ENCODE measurements at places on chromosomes 2 and 18.

GRCh38 chr2:17600556-17601204 lies 60.2 kb downstream of the VSNL1 start:
- DNase-seq = no peak

- DNase-seq = peak; percentile 34
Observed at GRCh38 chr2:199704358-199705238, 146.4 kb downstream of the FTCDNL1 start.

DNA sequence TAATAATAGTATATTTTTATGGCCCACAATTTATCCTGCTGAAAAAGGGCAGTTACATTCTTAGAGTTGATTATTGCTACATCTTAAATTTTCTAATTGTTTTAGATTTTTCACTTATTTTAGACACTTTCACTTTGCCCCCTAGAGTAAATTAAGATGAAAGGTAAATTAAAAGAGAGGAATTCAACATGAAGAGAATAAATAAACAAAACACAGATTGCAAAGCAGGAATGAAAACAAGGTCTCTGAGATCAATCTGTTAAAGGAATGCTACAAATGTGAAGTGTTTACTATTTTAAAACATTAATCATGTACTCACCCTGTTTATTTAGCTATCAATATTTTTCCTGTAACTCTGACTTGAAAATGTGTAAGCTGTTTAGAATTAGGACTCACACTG lies 113.5 kb upstream of the ETAA1 start:
- no peak for DNase-seq

- DNase-seq = peak; percentile 22
Observed at GRCh38 chr2:32008805-32009515, 1.8 kb downstream of the MEMO1 start.

DNA sequence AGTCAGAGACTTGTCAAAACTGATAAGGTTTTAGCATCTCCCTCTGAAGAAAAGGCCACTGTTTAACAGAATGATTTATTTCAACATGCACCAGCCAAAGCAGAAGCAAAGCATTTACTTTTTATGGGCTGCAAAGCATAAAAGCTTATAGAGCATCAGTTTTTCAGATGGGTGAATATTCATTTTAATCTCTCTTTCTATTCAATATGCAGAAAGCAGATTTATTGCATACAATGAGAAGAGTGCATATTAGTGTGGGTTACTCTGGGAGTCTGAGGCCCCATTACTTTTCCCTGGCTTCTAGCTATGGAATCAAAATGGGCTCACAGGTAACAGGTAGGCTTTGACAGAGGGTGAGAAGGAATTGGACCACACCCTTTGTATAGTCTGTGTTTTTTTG lies 9.0 kb downstream of the PTPRM start:
- DNase-seq = no peak

DNA sequence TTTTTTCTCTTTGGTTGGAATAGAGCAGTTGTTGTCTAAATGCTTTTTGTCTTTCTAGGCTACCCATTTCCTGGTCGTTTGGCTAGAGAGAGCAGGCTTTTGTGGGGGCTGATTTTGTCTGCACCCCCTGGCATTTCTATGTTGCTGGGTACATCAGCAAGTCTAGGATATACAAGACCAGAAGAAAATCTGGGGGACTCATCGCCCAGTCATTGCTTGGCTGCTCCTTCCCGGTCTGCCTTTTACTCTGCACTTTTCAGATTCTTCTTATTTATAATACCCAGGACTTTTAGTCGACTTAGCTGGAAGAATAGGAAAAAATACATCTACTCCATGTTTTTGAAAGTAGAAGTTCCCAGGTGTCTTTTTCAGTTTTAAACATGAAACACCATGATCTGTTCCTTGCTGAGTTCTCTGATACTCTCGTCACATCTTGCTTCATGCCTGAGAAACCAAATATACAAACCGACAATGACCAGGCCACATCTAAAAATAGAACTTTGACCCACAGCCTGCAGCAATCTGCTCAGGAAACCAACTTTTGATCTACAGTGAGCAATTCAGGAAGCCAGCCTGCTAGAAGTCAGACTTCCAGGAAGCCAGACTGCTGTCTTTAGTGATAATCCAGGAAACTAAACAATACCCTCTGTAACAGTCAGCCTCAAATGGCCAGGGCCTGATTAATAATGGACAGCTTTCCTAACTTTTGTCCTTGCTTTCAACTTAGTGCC lies 163.8 kb upstream of the MEX3C start:
- no peak for DNase-seq

DNA sequence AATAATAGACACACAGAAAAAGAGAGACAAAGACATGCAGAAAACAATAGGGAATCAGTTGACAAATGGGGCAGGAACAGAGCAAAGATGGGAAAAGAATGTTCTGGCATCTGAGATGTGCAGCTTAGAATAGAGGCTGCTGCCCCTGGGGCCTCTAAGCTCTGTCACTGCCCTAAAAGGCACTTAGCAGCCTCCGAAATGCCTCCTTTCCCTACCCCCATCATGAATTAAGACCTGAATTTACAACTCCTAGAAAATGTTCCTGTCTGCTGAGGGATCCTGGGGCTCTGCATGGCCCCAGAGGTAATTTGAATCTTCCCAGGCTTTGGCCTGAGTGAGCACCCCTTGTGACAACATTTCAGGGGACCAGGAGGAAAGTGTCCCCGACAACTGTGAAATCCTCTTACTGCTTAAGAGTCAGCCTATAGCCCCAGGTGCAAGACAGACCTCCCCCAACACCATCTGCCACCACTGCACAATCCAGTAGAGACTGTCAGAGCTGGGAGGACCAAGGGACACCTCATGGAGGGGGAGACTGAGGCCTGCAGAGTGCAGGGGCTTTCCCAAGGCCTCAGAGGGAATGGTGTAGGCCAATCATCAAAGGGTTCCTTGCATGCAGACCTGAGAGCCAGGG lies 24.8 kb downstream of the MRPL35 start:
- DNase-seq = no peak

GRCh38 chr18:71249791-71250190 lies 960.9 kb downstream of the SOCS6 start:
- DNase-seq = no peak

- DNase-seq = no peak
Observed at GRCh38 chr2:168182550-168183249, 64.7 kb downstream of the STK39 start.

GRCh38 chr18:356778-357177 lies 88.9 kb upstream of the THOC1 start:
- no peak for DNase-seq

- no peak for DNase-seq
Observed at GRCh38 chr2:192498747-192499146, 304.0 kb upstream of the TMEFF2 start.

- DNase-seq = no peak
Observed at GRCh38 chr2:109144271-109144670, 15.3 kb downstream of the SH3RF3 start.

GRCh38 chr2:234494361-234495250 lies 2.3 kb downstream of the ARL4C start:
- DNase-seq = peak; percentile 14

DNA sequence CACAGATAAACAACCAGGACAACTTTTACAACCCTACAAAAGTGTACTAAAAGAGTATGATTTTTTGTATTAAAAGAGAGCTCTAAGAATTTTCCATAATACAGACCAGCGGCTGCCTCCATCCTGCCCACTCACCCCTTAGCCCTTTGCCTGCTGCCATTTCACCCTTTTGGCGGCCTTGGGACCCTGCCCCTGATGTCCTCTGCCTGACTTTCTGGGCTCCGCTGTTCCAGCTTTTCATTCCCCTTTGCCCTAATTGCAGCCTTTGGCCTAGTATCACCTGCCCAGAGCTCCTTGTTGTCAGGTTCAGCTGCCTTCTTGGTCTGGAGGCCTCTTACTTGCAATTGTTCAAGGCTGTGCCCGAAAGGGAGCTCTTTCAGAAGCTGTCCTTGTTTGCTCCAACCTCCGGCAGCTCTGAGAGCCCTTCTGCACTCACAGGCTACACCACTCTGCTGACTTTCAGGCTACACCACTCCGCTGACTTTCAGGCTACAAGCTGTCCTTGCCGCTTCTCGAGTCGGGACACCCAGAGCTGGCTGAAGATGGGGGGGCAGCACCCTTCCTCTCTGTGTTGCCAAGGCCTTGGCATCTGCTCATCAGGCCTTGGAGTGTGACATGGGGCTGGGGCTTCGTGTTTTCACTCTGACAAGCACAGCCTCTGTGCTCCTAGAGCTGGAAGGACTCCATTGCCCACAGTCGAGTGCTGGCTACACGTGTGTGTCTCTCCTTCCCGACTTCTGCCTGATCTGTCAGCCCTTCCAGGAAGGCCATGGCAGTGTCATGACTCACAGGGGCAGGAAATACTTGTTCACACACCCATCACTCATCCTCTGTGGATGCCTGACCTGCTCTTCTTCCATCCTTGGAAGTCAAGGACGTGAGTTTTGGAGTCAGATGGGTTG lies 43.1 kb upstream of the HDAC4 start:
- DNase-seq = no peak

DNA sequence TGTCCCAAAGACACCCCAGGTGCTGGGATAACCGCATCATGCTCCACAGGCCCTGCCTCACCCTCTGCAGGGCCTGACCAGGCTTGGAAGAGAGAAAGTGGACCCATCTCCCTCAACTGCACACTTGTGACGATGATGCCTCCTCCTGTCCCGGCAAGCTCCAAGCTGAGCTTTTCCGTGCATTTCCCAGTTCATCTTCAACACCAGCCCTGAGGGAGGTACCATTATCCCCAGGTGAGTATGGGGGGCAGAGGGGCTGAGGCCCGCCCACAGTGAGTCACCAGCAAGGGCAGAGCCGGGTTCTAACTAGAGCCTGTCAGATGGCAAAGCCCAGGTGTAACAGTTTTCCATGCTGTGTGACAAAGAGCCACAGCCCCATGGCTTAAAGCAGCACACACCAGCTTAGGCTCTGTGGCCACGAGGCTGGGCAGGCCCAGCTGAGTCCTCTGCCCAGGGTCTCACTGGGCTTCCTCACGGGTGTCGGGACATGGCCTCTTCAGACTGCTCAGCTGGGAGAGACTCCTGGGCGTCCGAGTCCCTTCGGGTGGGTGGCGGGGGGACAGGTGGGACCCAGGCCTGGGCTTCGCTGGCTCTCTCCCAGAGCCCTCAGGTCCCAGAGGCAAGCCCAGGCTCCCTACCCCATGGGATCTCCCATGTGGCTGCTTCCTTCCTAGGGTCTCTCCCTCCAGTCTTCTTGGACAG lies 108.4 kb upstream of the OTOS start:
- DNase-seq = no peak

DNA sequence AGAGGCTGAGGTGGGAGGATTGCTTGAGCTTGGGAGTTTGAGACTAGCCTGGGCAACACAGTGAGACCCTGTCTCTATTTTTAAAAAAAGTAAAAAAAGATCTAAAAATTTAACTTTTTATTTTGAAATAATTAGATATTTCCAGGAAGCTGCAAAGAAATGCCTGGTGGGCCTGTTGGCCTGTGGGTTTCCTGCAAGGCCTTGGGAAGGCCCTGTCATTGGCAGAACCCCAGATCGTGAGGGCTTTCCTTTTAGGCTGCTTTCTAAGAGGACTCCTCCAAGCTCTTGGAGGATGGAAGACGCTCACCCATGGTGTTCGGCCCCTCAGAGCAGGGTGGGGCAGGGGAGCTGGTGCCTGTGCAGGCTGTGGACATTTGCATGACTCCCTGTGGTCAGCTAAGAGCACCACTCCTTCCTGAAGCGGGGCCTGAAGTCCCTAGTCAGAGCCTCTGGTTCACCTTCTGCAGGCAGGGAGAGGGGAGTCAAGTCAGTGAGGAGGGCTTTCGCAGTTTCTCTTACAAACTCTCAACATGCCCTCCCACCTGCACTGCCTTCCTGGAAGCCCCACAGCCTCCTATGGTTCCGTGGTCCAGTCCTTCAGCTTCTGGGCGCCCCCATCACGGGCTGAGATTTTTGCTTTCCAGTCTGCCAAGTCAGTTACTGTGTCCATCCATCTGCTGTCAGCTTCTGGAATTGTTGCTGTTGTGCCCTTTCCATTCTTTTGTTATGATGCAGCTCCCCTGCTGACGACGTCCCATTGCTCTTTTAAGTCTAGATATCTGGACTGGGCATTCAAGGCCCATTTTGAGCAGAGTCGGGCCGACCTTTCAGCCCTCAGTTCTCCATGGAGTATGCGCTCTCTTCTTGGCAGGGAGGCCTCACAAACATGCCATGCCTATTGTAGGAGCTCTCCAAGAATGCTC lies 6.6 kb downstream of the PROC start:
- no peak for DNase-seq

DNA sequence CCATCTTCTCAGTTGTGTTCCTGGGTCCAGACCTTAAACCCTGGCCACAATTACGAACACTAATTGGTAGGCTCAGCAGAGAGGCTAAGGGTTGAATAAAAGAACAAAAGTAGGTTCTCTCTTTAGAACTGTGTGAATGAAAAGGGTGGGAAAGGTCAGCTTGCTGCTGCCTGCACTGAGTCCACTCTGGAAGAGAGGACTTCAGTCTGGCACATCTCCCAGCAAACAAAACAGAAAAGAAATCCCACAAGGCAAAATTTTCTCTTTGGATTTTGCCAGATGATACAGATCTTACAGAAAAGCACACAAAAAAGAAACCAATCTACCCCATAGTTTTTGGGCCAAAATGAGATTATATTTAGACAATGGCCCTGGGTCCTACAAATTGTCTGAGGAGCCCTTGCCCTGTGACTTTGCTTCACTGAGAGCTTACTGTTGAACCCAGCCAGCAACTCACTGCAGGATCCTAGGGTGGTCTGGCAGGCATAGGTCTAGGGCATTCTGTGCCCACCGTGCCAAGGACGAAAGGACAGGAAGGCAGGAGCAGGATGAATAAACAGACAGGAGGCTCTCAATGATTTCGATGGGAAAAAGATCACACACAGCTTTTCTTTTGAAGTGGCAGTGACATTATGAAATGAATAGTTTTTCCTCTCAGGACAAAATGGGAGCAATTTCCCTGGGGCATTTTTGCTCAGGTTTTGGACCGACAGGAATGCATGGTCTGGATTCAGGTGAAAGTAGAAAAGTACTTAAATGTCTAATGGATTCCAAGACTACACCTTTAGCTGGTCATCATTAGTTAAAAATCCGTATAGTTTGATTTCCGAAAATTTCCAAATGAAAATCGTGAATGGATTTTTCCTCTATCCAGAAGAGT lies 68.4 kb upstream of the STAM2 start:
- no peak for DNase-seq

GRCh38 chr18:76566987-76567386 lies 71.9 kb upstream of the ZNF516 start:
- DNase-seq = no peak

- no peak for DNase-seq
Observed at GRCh38 chr2:236575510-236575909, 5.9 kb downstream of the ACKR3 start.

DNA sequence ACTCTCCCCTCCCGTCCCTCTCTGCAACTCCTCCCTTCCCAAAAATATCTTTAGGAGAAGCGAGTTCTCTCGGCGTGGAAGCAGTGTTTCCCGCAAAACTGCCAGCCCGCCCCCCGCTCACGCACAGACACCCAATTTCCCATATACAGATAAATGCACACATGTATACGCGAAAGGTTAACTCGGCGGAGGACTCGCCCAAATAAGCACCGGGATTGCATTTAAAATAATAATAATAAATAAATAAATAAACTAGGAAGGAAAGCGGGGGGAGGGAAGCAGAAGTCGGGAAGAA lies 70.0 kb upstream of the PSMD14 start:
- no peak for DNase-seq

GRCh38 chr2:7725850-7726242 lies 808.6 kb downstream of the RNF144A start:
- DNase-seq = no peak
